Fibroblast of mammary gland (primary cell): ENCODE measurements at places on chromosomes 5 and 9.

DNA sequence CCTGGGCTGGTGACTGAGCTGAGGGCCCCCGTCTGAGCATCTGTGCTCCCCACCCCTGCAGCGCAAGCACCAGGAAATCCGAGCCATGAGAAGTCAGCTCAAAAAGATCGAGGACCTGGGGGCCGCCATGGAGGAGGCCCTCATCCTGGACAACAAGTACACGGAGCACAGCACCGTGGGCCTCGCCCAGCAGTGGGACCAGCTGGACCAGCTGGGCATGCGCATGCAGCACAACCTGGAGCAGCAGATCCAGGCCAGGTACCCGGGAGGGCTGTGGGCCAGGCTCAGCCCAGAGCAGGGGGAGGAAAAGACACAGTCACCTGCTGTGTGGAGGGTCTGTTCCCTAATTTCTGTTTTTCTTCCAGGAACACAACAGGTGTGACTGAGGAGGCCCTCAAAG, 24.6 kb downstream of the DYNC2I2 start:
- no peak for DNase-seq

- DNase-seq, result no peak
Observed at GRCh38 chr9:120514405-120514804, 65.6 kb downstream of the CDK5RAP2 start.

DNA sequence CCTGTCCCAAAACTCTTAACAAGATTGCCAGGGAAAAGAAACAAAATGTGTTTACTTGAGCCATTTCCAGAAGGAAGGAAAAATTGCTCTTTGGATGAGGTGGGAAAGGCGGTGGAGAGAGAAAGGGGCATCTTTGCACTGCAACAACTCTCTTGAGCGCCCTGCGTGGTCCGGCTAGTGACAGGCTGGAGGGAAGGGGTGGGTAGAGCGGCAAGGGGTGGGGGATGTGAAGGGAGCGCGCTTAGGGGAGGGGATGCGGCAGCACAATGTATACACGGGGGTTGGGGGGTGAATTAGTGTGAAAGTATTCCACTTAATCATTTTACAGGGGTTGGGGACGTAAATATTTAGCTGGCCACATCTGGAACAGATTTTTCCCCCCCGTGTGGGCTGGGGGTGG, 1.3 kb downstream of the FGF10 start:
- DNase-seq, result no peak

GRCh38 chr5:39189292-39189955, 29.9 kb downstream of the FYB1 start:
- DNase-seq, result no peak

- no peak for DNase-seq
Observed at GRCh38 chr9:99135456-99135855, 30.5 kb downstream of the TGFBR1 start.
